ENCODE measurements at places on chromosomes 1 and 21.

GRCh38 chr1:241271427-241271826, 85.6 kb downstream of the RGS7 start:
- DNase-seq: no peak

GRCh38 chr1:112905395-112906149, 50.4 kb downstream of the SLC16A1 start:
- no peak for DNase-seq

- DNase-seq: no peak
Measured at GRCh38 chr21:28867401-28867800, 125.3 kb downstream of the LTN1 start.

GRCh38 chr1:41641475-41641814, 157.0 kb upstream of the EDN2 start:
- no peak for DNase-seq

GRCh38 chr1:220872296-220872695, 6.9 kb upstream of the HLX start:
- no peak for DNase-seq

GRCh38 chr1:248812736-248813425, 12.8 kb downstream of the SH3BP5L start:
- DNase-seq: no peak

- no peak for DNase-seq
Measured at GRCh38 chr1:63705078-63705477, 68.7 kb upstream of the ROR1 start.

DNA sequence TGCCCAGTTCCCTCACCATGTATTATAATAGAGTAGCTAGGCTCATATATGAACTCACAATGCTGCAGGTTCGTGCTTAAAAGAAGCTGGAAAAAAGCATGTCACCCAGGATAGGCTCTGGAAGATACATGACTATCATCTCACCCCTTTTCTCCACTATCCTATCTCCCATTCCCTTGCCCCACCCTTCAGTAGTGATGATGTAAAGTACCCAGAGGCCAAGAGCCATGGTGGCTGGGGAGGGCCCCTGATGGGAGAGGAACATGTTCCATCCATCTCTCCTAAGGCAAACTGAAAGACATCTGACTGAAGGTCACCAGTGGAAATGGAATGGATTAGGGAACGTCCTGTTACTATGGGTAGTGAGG, 20.3 kb upstream of the RBBP5 start:
- no peak for DNase-seq

GRCh38 chr1:225684741-225685140, 31.8 kb upstream of the ENAH start:
- no peak for DNase-seq

DNA sequence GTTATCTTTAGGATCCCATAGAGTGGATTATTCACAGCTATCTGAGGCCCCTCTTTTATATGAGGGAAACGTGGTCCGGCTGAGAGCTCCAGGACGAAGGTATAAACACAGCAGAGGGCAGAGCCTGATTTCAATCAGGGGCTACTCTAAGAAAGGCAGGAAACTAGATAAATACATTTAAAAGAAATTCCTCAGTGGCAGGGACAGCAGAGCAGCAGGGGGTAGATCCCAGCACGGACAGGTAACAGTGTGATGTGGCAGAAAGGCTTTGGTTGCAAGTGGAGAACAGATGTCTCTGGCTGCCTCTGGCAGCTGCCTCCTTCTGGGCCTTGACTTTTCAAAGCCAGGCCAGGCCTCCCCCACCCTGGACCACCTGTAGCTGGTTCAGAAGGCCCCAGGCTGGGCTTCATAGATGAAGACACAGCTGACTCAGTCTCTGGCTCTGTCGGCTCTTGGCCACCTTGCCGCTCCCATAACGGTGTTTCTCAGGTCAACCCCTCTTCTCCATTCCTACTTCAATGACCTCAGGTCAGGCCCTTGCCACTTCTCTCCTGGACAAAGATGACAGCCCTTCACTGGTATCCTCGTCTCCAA, 43.8 kb downstream of the FAM78B start:
- DNase-seq: no peak

DNA sequence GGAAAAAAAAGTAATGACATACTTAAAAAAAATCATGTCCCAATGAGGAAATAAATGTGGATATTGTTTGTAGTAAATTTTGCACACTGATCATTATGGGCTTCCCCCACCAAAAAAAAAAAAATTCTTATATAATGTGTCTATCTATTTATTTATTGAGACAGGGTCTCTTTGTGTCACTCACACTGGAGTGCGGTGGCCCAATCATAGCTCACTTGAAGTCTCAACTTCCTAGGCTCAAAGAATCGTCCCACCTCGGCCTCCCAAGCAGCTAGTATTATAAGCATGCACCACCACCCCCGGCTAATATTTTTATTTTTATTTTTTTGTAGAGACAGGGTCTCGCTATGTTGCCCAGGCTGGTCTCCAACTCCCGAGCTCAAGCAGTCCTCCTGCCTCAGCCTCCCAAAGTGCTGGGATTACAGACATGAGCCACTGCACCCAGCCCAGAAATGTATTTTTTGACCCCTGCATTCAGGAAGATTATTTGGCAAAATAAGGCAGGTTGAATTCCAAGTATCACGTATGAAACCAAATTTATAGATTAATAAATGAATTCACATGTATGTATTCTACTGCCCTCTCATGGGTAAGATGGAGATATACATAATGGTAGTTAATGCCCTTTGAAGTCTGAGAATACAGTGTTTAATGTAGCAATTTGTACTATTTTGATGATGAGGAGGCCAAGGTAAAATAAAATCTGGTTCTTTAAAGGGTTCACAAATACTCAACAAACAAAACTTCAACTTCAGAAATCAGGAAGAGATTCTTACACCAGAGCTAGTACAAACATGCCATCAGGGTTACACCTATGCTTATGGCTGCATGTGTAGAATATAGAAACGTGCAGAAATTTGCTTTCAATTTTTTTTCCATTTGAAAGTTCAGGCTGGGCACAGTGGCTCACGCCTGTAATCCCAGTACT, 1.4 kb upstream of the DENND2C start:
- no peak for DNase-seq

- no peak for DNase-seq
Measured at GRCh38 chr1:27431601-27431940, 39.1 kb downstream of the GPR3 start.

GRCh38 chr21:14917762-14918161, 147.0 kb downstream of the NRIP1 start:
- no peak for DNase-seq

DNA sequence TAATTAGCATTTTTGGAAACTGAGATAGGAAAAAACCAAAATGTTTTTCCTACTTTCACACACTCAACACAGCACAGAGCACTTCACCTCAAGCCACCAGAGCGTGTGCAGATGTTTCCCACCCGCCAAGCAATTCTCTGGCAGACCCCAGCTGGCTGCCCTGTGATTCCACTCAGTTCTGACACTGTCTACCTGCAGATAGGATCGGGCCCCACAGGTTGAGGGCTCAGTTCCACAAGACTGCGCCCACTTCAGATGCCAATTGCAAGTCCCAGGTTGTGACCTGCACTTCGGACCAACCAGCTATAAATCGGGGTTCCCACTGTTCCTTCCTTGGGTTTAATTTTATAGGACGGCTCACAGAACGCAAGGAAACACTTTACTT, 9.9 kb downstream of the KIAA1614 start:
- DNase-seq: no peak

GRCh38 chr1:91884459-91885212, 1.3 kb downstream of the TGFBR3 start:
- DNase-seq: no peak

- no peak for DNase-seq
Measured at GRCh38 chr1:44531785-44532566, 126.9 kb downstream of the RNF220 start.

- no peak for DNase-seq
Measured at GRCh38 chr1:226921504-226921903, 18.6 kb upstream of the COQ8A start.

DNA sequence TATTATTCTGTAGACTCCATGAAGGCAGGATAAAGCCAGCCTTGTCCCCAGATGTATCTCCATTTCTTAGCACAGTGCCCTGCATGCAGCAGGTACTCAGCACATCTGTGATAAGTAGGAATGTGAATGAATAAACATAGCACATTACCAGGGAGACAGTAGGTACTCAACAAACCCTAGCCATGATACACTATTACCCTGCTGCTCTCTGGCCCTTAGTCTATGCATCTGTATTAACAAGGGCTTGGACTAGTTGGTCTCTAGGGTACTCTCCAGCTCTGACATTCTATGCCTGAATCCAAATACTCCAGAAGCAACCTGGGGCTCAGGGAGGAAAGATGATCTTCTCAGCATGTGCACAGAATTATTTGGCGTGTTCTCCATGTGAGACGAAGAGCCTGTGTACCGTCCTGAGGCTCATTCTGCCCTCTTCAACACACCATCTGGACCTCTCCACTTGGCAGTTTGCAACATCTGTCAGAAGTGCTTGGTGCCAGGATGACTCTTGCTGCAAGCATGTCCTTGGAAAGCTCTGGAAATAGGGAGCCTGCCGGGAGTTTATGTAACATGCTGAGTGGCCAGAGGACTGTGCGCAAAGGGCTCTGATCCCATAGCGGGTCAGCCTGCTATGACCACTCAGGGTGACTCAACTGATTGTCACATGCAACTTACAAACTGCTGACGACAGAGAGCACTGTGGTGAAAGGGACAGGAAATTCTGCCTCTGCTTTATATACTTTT, 228.2 kb upstream of the USP24 start:
- DNase-seq: no peak

DNA sequence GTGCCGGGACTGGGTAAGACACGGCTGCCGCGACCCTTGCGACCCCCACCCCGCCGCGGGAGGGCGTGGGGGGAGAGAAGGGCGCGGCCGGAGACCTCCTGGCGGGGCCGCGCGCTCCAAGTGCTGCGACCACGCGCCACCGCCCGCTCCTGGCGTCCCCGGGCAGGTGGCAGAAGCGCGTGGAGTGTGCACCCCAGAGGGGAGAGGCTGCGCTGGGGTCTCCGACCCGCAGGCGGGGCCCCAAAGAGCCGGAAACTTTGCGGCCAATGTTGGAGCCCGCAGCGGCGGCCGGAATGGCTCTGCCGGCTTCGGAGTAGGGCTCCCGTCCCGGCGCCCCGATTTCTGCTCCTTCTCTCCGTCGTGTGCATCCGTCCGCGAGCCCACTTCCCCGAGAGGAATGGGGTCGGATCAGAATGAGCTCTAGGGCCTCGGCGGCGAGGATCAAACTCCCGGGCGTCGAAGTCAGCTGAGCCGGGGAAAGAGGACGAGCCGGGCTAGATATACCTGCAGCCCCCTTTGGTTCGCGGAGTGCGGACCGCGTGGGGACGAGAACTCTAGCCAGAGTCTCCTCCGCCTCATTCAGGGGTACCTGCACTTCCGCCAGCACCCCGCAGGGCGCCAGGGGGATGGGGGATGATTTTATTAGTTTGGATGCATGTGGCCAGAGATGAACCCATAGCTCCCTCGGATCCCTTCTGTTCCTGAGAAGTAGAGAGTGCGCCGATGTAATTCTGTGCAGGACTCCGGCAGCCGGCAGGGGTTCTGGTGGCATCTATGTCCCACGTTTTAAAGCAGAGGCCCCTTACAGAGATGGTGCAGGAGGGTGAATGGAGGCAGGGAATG, 751 bp downstream of the STUM start:
- no peak for DNase-seq

Data from T-helper 1 cell (primary cell).